Memory B cell (primary cell): ENCODE measurements at places on chromosomes 5 and 9.

DNA sequence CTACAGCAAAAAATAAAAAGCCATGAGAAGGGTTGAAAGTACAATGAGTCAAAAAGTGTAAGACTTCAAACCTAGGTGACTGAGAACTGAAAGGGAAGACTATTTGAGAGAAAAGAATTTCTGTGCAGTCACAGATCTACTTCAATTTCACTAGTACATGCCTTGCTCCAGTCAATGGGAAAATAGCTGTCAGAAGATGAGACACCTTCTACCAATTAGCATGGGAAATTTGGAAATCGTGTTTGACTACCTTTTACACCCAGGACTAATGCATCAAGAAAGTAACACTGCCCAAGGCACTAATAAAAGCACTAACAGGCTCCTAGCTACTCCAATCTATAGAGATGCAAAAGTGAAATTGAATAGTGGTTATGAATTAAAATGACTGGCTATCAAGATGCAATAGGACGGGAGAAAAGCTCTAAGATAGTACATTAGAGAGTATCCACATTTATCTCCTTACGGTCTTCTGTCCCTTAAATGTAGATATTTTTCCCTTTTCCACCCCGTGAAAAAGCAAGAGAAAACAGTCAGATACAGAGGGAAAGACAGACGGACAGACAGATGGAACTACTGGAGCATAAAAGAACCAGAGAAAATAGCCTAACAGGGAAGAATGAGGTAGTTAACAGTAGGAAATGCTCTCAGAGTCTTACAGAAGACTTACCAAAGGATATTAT is 15.2 kb downstream of the ERP44 start:
- no peak for DNase-seq

- DNase-seq = no peak
Measured at GRCh38 chr9:135273008-135273407, 185.5 kb downstream of the OLFM1 start.

DNA sequence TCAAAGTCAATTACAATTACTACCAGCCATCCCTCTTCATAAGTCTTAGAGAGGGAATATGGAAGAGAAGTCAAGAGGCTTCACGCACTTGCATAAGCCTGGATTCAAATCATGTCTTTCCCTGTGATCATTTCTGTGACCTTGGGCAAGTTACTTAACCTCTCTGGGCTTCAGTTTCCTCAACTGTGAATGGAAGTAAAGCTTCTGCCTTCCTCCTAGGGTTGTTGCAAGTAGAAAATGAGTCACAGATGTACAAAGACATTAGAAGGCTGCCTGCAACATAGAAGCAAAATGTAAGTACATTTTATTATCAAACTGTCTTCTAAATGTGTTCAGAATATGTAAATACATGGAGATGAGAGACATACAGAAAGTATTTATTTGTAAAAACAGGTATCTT is 42.3 kb upstream of the SEMA6A start:
- no peak for DNase-seq

- no peak for DNase-seq
Measured at GRCh38 chr9:93098236-93098946, 2.4 kb downstream of the CARD19 start.

GRCh38 chr5:142777099-142777498 is 6.9 kb downstream of the ARHGAP26 start:
- DNase-seq = no peak

DNA sequence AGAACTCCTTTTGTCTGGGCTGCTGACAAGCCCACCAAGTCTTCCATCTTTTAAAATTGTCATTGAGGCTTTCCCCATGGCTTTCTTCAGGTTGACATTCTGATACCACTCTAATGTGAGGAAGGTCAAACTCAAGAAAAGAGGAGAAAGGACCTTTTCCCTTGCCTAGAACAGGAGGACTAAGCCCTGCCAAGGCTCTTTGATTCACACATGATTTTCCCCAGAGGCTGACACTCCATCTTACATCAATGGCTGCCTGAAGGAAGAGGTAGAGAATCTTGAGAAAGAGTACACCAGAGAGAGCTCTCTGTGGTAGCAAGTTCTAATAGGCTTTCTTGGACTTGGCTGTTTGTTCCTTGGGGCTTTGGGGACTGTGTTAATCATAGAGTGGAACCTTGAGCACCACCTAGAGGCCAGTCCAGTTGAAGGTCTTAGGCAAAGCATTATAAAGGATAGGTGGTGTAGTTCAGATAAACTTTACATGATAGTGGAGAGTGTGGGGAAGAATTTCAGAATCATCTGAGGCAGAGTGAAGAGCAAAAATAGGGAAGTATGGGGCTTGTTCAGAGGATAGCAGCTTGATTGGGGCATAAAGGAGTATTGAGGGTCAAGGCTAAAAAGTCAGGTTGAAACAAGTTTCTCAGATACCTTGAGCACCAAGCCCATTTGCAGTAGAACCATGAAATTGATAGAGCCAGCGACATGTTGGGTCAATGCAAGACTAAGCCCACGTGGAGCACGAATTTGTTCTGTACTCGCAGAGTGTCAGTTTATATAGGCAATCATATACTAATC is 36.7 kb downstream of the NDFIP1 start:
- DNase-seq = peak; percentile 30

GRCh38 chr5:7474821-7475403 is 79.0 kb downstream of the ADCY2 start:
- no peak for DNase-seq

DNA sequence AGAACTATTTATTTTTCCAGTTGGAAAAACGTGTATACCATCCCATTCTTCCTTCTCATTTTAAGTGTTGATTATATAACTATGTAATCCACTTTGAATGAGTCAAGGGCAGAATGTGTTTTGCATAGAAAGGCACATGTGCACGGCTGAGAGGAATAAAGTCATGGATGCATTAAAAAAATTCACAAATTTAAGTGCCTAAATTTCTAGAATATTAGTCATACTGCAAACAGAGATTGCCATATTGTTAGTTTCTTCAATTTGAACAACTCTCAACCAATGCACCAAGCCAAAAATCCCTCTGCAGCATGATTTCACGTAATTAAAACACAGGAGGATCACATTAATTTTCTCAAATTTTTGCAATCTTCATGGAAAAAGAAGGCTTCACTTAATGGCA is 166.3 kb downstream of the MPDZ start:
- no peak for DNase-seq

- no peak for DNase-seq
Measured at GRCh38 chr9:121503444-121503843, 3.8 kb upstream of the GGTA1 start.

- no peak for DNase-seq
Measured at GRCh38 chr9:27203783-27204182, 93.2 kb downstream of the EQTN start.

GRCh38 chr5:151896031-151896691 is 28.5 kb downstream of the GLRA1 start:
- DNase-seq = no peak

DNA sequence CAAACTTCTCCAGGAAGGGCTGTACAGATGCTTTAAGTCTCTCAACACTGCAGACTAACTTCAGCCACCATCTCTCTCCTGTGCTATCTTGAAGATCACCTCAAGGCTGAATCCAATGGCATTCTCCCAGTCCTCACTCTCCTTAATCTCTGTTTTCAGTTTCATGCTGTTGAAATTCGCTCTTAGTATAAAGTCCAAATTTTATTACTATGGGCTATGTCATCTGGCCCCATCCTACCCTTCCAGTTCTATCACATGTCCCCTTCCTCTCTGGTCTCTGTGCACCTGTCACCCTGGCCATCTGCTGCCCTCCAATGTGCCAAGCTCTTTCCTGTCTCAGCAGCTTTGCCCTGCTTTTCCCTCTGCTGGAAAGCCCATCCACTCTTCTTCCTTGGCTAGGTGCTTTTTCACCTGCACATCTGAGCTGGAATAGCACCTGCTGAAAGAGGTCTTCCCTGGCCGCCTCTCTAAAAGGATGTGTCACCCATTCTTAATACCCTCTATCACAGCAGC is 284.7 kb upstream of the MAP3K1 start:
- DNase-seq = no peak

DNA sequence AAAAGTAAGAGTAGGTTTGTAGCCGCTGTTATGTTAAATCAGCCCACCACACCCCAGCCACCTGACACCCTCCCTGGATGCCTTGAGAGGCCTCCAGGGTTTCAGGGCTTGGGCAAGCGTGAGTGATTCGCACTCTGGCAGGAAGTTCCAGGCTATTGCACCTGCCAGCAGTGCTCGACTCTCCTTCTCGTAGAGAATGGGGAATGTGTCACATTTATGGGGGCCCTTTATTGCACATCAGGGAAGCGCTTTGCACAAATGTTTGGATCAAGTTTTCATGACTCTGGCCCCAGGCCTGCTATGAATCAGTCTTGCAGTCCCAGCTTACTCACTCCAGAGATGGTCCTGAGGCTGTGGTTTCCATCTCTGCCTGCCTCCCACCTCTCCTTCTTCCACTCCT is 66.1 kb upstream of the ADRA1B start:
- DNase-seq = no peak

DNA sequence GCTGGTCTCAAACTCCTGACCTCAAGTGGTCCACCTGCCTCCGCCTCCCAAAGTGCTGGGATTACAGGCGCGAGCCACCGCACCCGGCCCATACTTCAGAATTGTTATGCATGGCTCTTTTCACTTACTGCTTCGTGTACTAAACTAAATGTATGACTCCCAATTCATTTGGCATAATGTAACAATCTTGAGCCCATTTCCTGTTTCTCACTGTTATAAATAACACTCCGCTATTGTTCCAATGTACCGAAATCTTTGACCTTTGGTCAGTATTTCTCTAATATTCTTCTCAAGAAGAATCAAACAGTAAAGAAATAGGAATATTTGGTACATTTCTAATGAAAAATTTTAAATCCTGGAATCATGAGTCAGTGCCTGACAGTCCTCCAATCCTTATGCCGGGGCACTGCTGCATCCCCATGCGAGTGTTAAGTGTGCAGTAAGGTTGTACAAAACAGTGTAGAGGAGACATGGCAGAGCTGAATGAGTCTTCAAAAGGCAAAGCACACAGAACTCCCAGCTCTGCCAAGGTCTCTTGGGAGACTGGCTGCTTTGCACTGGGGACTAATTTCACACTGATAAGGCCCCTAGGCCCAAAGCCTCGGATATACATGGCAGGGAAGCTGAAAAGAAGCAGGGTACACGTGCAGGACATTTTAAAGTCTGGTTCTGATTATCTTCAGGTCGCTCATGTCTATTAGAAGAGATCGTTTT is 58.4 kb downstream of the HABP4 start:
- DNase-seq = no peak

DNA sequence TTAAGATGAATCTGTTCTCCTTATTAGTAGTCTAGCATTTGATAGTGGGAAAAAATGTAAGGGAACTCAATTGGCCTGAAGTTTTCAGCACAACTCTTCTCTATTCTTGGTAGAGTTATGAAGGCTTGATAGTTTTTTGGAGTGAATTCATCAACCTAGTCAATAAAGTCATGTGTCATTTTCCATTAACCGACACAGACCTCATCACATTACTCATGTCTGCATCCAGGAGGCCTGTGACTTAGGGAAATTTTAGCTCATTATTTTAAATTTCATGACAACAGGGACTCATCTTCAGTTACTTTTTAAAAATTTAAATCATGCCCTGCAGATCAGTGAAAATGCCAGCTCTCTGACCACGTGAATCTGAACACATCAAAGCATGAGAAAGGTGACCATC is 63.3 kb downstream of the ADAMTS16 start:
- DNase-seq = no peak

- DNase-seq = no peak
Measured at GRCh38 chr5:137344021-137344420, 155.1 kb downstream of the SPOCK1 start.

GRCh38 chr5:110460837-110461236 is 265.6 kb downstream of the TMEM232 start:
- DNase-seq = no peak

DNA sequence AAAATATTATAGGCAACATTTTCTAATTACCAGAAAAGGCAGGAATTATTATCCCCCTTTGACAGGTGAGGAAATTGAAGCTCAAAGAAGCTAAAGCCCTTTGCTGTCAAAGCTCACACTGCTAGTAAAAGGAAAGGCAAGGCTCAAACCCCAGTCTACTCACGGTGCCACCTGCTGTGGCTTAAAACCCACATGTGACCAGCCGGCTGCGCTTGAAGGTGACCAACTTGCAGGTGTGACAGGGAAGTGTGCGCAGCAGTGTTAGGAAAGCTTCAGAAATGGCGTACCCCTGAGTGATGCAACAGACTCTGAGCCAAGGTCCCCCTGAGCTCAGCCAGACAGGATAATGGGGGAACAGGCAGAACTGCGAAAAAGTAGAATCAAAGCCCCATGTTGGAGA is 45.2 kb downstream of the PAX5 start:
- DNase-seq = no peak

DNA sequence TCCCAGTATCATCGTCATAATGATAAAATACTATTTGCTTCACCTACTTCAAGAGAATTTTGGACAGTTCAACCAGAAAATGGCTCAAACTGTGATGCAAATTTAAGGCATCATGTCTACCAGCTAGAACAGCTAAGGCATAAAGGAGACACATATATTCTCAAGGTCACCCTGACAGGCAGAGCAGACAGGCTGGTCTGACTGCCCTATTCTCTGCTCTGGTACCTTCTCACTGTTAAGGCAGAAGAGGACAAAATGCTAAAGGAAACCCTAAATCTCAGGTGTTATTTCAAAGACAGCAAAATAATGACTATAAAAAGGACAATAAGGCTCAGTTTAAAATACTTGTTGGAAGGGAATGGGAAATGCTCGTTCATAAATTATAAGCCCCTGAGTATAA is 87.2 kb downstream of the MRPS27 start:
- DNase-seq = no peak

DNA sequence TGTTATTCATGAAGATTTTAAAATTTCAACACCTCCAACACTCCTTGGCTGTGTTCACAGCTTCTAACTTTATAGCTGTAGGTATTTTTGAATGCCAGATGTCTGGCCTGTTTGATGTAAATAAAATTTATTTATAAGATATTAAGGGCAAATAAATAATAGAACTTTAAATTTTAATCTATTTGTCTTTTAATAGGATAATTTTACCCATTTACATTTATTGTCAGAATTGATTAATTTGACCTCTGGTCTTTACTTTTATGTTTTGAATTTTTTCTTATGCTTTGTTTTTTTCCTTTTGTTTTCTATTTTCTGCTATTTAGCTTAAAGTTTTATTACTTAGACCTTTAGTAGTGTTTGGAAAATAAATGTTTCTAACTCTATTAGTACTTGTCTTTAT is 94.6 kb downstream of the UGCG start:
- DNase-seq = no peak

GRCh38 chr9:126166291-126166690 is 160.3 kb upstream of the MVB12B start:
- DNase-seq = peak; percentile 2

GRCh38 chr5:10896016-10896415 is 135.0 kb upstream of the DAP start:
- DNase-seq = no peak

DNA sequence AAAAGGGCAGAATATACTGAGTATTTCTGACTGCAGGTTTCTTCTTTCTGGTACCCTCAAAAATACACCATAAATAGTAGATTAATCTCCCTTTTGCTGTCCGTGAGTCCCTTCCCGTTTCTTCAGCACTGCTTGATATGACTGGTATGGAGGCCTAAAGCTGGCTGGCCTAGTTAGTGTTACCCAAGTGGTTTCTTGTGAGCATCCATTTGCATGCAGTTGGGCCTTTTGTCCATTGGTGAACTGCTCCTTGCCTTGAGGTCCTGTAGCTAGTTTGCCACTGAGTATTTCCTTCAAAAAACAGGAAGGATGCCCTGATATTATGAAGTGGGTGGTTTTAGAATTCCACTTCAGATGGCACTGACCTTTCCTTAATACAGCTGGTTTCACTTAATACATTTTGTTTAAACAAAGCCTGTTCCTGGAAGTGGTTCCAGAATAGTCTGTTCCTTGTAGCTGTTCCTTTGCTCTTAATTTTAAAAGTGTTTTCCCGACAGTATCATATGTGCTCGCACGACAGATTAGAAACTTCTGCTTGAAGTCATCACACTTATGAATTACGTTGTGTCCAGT is 40.0 kb upstream of the ABL1 start:
- DNase-seq = no peak
